ENCODE measurements at places on chromosomes 1 and 21. TPM values are rescaled to one million over a fixed set of nuclear protein-coding genes. Genes with fewer than 3 reads are reported as not detected.

GRCh38 chr1:108886292-108886691 is 9.5 kb downstream of the GPSM2 start:
- DNase-seq = no peak

- no peak for DNase-seq
Measured at GRCh38 chr21:46095083-46095719, 2.7 kb upstream of the COL6A2 start.

GRCh38 chr1:23263380-23263887 is 46.1 kb upstream of the HTR1D start:
- no peak for DNase-seq

- DNase-seq = no peak
Measured at GRCh38 chr1:114026797-114027196, 47.5 kb downstream of the OLFML3 start.

DNA sequence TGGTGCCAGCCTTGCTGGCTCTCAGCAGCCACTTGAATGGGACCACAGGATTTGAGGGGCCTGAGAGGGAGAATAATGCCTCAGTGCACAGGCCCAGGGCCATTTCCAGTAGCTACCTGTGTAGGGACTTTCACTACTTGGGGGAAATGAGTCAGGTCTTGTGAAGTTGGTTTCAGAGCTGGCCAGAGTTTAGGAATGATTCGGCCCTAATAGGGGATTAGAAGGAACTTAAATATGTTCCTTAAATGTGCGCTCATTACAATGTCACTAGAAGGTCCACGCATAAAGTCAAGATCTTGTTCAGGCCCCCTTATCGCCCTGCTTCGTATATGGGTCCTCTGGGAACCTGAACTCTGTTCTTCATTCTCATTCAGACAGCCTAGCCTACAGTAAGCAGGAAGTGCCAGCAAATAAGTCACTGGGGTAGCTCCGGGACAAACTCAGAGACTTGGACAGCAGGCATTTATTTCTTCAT is 5.6 kb upstream of the AKR1A1 start:
- no peak for DNase-seq

DNA sequence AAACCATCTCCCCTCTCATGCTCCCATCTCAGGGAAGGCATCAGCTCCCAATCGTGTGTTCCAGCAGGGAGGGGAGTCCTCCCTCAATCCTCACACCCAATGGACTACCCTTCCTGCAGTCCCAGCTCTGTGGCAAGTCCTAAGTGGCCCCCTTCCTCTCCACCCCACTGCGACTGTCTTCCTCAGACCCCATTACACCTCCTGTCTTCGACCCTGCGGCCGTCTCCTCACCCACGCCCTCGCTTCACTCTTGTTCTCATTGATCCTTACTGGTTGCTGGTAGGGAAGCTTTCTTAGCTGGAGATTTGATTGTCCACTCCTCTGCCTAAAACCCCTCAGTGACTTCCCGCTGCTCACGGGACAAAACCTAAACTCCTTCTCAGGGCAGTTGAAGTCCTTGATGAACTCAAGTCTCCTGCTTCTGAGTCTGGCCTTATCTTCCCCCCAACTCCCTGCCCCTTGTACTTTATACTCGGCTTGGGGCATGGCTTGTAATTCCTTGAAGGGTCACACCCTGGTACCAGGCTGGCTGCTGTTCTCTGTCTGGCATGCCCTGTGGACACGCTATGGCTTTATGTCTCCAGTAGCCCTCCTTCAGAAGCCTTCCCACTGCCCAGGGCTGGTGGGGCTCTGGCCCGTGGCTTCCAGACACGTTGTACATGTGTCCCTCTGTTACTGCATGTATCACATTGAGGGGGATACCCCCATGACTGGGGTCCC is 2.3 kb upstream of the EPS8L3 start:
- no peak for DNase-seq

DNA sequence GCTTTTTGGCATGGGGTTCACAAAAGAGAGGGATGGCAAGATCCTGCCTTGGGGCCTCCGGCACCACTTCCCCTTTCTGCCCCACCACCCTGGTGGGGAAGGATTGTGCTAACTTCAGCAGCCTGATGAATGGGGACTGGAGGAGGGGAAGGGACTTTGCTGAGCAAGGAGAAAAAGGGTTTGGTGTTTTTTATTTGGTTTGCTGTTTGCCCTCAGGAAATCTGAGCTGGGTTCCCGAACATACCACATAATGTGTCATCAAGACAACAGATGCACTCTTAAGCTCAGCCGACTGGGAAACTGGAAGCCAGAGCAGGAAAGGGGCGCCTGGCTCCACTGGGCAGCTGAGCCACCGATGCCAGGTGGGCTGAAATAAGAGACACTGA is 19.8 kb downstream of the OLFML2B start:
- DNase-seq = peak; percentile 86

DNA sequence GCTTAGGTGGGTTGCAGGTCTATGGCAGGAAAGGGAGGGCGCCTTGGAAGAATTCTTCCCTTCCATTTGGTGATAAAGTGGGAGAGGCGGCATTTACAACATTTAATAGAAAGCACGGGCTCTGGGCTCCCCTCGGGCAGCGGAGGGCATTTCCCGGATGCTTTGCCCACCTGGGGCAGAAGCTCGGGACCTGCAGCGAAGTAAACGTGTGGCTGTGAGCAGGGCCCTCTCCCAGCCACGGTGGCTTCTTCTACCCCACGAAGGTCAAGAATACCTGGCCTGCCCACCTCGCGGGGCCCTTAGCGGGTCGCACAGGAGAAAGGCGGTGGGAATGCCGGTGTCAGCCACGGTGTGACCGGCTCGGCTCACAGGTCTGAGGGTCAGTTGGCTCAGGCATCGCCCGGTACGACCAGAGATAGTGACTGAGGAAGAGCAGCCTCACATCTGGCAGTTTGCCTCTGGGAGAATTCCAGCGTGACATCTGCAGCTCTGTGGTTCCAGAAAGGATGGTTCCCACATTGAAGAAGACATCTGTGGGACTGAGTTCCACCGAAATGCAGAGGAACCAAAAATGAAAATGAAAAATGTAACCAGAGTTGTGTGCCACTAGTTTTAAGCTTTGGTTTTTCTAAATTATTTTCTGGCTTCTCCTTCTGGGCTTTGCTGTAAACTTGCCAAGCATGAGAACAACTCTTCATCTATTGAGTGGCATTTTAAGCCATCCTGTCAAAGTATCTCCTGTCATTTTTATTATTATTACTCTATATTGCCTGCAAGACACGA is 720 bp upstream of the F3 start:
- DNase-seq = no peak

P3R3URF gene
- polyA plus RNA-seq = not detected

- DNase-seq = no peak
Measured at GRCh38 chr1:212413902-212414327, 771 bp downstream of the PACC1 start.

- no peak for DNase-seq
Measured at GRCh38 chr1:15343099-15343498, 66.6 kb upstream of the EFHD2 start.

NTMT2 gene
- not detected for polyA plus RNA-seq

GRCh38 chr1:1309251-1310108 is 1.1 kb downstream of the PUSL1 start:
- DNase-seq = no peak

GRCh38 chr1:157813269-157813668 is 6.7 kb downstream of the FCRL1 start:
- DNase-seq = no peak
